ENCODE measurements at places on chromosomes 5 and 9.

DNA sequence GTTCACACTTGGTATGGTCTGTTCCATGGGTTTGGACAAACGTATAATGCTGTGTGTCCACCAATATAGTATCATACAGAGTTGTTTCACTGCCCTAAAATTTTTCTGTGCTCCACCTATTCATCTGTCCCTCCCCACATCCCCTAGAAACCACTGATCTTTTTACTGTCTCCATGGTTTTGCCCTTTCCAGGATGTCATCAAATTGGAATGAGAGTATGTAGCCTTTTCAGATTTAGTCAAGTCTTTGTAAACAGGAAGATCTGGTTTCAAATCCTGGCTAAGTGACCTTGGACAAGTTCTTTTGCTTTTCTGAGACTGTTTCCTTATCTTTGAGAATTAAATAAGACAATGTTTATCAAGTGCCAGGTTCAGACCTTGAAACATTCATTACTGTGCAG, 13.2 kb upstream of the LVRN start:
- DNase-seq, result no peak

GRCh38 chr9:27572566-27572917, 739 bp downstream of the C9orf72 start:
- DNase-seq, result peak; percentile 31

- DNase-seq, result no peak
These were observed 87.3 kb downstream of the SERINC5 start for GRCh38 chr5:80168388-80169028.

- DNase-seq, result no peak
These were observed 328.2 kb downstream of the SH3GL2 start for GRCh38 chr9:17906841-17907778.

- DNase-seq, result no peak
These were observed 60.7 kb upstream of the ANGPTL2 start for GRCh38 chr9:127182901-127183746.

- no peak for DNase-seq
These were observed 31.1 kb upstream of the TIFAB start for GRCh38 chr5:135483254-135483653.

DNA sequence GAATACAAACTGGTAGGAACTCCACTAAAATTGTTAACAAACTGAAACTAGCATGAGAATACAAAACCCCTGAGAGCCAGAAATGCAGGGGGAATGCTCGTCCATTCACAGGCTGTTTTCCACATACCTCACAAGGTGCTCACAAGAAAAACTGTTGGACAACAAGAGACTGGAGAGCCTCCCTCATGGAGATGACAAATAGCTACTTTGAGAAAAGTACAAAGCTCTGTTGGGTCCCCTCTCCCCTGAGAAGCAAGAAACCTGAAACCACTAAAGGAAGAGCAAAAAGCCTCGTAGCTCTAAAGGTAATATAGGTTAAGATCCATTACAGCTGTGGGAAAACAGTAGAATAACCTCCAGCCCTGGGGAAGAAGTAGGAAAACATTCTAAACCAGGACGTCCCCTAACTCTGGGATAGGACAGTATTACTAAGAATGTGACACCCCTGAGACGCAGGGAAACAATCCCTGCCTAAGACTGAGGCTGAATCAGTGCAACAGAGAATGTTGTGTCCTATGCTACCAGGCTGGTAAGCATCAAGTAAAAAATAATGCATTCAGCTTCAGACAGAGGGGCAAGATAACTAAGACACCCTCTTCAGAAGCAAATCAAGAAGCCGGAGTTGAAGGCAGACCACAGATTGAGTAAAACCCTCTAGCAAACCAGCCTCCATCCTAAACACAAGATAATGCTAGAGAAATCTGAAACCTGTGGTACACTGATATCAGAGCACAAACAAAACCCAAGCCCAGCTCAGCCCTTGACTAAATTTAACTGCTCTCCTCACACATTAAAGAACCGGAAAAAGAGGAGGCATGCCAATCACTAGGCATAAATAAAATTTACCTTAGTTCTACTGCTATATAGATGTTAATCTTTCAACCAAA, 160.2 kb downstream of the SSBP2 start:
- no peak for DNase-seq

- no peak for DNase-seq
These were observed 119.7 kb downstream of the GNAQ start for GRCh38 chr9:77911928-77912327.

DNA sequence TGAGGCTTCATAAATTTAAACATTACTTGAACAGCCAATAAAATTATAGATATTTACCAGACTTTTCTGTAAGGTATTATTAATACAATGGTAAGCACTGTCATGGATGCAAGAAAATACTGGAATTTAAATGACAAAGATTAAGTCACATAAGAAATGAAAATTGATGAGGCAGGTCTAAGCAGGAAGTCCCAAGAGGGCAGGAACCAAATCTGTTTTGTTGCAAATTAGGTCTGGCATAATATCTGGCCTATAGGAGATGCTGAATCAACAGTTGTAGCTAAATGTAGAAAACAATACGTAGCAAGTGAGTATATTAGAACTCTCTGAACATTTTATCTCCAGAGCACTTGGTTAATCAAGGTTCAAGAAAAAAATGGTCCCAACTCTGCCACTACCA, 142.5 kb downstream of the EBF1 start:
- no peak for DNase-seq

GRCh38 chr9:77511525-77511924, 136.6 kb downstream of the GNA14 start:
- no peak for DNase-seq

GRCh38 chr5:98016771-98017170, 756.7 kb upstream of the RGMB start:
- no peak for DNase-seq

GRCh38 chr5:65141493-65141892, 340.2 kb downstream of the ADAMTS6 start:
- DNase-seq, result no peak

- no peak for DNase-seq
These were observed 226.5 kb downstream of the TLE1 start for GRCh38 chr9:81462801-81463200.

GRCh38 chr9:126125177-126125576, 201.5 kb upstream of the MVB12B start:
- DNase-seq, result no peak

GRCh38 chr9:93256878-93257807, 73.2 kb downstream of the WNK2 start:
- DNase-seq, result no peak

GRCh38 chr5:33738967-33739366, 152.8 kb downstream of the ADAMTS12 start:
- no peak for DNase-seq

- no peak for DNase-seq
These were observed 14.4 kb downstream of the FAM200C start for GRCh38 chr5:160385496-160385895.

DNA sequence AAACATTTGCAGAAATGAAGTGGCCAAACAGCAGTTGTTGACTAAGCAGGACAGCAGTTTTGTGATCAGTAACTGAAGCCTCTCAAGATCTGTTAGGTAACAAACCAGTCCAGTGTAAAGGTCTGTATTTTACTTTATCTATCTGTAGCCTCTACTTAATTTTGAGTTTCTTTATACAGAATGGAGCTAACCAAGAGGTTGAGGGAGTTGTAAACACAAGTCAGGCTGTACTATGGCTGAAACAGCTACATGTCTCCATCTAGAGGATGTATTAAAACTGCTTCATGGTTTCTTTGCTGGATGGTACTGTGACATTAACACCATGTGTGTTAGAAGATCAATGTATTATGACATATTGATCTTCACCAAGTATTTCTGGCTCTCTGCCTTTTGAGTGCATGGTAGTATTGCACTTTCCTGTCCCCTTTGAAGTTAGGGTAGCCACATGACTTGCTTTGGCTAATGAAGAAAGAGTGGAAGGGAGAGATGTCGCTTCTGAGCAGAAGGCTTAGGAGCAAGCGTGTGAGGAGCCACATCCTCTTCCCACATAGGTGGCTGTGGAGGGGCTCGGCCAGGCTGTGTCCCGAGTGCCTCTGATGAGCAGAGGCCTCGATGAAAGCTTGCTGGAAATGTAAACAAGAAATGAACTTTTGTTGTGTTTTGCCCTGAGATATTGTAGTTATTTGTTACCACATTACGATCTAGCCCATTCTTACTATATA, 105.6 kb upstream of the PCA3 start:
- DNase-seq, result no peak
